ENCODE measurements at places on chromosomes 3 and 15.
A peak's percentile ranks its signal among the peaks of the same experiment; 100 is the strongest.

DNA sequence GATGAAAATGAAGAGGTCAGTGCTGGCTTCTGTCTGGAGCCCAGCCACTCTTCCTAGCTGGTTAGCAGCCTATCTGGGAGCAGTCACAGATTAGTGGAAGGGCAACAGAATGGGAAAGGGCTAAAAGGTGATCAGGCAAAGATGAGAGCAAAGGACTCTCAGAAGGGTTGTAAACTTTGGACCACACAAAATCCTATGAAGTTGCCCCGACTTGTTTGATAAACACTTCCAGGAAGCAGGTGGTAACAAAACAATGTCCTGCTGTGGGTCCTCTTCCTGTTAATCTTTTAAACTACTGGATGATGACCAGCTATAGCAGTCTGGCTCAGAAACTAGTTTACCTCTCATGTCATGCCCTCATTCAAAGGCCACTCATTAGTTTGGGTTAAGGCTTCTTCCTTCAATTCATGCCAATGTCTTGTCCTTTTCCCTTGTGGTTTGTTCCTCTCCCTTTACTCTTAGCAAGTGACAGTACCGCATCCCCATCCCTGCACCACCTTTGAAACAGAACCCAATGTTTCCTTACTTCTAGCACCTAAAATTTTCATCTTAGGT is 19.2 kb downstream of the POLG start:
- no peak for DNase-seq

- no peak for DNase-seq
Measured at GRCh38 chr3:153244961-153245360, 82.9 kb downstream of the RAP2B start.

DNA sequence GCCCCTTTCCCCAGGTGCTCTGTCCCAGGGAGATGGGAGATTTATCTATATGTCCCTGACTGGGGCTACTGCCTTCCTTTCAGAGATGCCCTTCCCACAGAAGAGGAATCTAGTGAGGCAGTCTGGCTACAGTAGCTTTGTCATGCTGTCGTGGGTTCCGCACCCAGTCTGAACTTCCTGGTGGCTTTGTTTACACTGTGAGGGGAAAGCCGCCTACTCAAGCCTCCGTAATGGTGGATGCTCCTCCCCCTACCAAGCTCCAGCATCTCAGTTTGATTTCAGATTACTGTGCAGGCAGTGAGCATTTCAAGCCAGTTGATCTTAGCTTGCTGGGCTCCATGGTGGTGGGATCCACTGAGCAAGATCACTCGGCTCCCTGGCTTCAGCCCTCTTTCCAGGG is 35.4 kb upstream of the SLC7A14 start:
- no peak for DNase-seq

- no peak for DNase-seq
Measured at GRCh38 chr3:122183521-122183892, at the start of gene CASR. Gene CASR (plus strand): TSS chr3:122183668. CDS start chr3:122254190, 70,522 bp downstream.

DNA sequence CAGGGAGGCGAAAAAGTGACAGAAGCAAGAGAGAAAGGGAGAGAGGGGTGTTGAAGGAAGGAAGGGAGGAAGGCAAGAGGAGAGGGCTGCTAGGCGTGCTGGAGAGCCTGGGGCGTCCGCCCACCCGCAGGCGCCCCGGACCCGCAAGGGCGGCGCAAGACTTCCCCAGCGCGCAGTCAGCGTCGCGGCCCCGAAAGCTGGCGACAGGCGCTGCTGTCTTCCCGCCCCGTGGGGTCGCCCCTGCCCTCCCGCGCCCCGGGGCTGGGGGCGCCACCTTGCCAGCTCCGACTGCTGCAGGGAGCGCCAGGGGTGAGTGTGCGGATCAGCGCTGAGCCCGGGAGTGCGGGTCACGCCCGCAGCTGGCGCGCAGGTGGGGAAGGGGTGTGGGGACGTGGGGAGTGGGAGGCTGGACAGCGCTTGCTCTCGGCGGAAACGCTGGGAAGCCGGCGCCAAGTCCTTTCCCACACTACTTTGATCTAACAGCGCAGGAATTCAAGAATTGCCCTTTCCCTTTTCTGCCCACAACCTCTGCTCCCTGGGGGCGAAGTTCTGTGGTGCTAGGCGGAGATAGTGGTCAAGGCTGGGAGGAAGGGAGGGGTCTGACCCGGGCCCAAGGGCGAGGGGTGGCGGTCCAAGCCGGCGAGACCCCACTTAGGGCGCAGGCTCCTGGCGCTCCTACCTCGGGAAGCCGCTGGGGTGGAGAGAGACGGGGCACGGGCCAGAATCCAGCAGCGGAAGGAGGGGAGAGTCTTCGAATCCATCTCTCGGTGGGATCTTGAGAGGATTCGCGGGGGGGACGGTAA is 266.1 kb downstream of the CGGBP1 start:
- no peak for DNase-seq

- no peak for DNase-seq
Measured at GRCh38 chr15:34886134-34886533, 83.4 kb downstream of the AQR start.

DNA sequence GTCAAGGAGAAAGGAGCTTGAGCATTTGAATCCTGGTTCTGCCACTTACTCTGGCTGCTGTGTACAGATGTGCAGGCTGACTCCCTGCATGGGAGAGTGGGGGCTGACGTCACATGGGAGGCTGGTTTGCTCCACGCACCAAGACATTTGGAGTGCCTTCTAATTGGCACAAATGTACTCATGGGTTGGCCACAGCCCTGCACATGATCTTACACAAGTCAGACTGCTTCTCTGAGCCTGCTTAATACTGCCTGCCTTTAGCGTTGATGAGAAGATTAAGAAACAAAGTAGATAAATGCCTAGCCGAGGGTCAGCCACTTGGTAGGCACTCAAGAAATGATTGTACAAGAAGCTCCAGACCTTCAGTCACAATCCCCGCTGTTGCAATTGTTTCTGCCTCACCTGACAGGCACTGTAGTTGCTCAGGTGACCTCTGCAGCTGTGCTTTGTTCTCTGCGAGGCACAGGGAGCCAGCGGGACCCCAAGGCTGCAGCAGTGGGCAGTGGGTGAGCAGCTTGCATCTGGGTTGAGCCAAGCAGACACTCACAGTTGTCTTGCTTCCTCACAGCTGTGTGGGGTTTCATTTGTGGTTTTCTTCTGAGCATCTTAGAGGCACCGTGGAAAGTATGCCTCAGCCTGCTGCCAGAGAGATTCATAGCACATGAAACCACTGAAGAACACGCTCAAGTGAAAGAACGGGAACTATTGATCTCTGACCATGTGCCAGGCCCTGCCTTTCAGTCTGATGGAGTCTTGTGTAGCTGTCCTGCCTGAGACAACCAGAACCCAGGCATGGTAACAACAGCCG is 33.1 kb downstream of the GRK7 start:
- no peak for DNase-seq

DNA sequence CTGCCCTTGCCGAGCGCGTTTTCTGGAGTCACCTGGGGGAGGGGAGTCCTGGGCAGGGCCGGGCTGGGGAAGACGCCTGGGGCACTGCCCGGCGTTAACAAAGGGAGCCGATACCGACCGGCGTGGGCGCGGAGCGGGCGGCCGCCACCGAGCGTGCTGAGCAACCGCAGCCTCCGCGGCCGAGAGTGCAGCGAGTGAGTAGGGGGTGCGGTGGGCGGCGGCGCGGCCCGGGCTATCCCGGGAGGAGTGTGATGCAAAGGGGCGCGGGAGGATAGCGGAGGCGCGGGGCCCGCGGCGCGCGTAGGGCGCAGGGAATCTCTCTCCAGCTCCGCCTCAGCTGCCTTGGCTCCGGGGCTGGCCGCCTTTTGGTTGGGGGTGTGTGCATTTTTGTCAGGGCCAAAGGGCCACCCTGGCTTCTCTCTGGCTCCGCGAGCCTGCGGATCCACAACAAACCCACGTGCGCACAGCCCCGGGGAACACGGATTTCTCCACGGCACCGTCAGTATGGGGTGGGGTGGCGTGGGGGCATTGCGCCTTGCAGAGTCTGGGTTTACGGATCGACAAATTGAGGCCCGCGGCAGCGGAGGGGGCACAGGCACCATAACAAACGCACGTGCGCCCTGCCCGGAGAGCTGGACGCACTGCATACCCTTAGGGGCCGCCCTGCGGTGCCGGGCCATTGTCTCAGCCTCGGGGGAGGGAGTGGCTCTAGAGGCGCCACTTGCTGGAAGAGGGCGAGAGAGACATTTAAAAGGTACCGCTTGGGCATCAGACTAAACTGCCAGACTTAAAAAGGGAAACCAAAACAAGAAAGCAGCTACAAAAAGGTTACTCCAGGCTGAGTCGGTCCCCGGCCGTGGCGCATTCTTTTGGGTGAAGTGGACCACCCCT is 560 bp downstream of the ST6GAL1 start:
- DNase-seq, result peak; percentile 22

DNA sequence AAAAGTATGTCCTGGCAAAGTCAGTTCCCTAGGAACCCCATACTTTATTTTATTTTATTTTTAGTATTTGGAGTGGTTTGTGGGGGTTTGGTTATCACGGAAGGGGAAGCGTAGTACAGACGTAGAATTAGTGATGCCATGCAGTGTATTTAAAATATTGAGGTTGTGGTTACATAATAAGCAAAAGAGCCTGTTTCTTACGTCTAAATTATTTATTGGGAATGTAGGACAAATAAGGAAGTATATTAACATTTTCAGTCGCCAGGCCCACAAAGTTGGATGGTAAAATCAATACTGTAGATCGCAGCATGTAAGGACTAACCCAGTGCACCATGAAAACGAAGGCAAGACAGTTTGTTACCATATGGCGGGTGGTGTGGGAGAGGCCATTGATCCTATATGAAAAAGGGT is 558 bp downstream of the DTWD1 start:
- no peak for DNase-seq

GRCh38 chr3:48950051-48950450 is 31.4 kb downstream of the ARIH2 start:
- DNase-seq, result no peak

DNA sequence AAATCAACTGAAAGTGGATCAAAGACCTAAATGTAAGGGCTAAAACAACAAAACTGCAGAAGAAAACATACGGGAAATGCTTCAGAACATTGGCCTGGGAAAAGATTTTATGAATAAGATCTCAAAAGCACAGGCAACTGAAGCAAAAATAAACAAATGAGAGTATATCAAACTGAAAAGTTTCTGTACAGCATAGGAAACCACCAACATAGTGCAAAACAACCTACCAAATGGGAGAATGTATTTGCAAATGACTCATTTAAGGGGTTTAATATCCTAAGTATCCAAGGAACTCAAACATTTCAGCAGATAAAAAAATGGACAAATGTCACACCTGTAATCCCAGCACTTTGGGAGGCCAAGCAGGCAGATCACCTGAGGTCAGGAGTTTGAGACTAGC is 489.1 kb downstream of the ROBO1 start:
- no peak for DNase-seq

- no peak for DNase-seq
Measured at GRCh38 chr3:127970966-127971592, 56.0 kb downstream of the KBTBD12 start.

DNA sequence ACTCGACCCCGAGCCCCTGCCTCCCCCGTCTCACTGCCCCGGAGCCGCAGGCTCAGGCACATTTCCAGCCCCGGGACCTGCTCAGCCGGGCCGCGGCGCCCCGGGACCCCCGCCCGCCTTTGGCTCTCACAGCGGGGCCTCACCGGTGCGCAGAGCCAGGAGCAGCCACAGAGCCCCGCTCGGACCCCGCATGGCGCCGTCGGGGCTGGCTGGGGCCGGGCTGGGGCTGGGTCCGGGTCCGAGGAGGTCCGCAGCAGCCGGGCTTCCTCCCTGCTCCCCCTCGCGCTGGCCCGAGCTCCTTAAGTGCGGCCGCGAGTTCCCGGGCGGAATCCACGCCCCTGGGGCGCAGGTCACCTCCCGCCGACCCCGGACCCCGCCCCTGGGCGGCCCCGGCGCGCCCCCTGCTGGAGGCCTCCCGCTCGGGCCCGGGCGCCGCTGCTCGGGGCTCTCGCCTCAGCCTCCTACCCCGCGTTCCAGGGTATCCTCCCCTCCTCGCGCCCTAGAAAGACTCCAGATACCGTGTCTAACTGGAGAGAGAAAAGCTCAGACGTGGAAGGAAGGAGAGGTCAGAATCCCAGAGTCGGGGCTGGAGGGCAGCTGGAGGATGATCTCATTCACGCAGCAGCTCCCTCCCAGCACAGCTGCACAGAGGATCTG is at the start of gene MELTF:
Gene MELTF, minus strand, starts transcription at position 307 of the 657 bp plus-strand sequence. Its CDS starts 115 bp downstream, at position 192.
- no peak for DNase-seq

DNA sequence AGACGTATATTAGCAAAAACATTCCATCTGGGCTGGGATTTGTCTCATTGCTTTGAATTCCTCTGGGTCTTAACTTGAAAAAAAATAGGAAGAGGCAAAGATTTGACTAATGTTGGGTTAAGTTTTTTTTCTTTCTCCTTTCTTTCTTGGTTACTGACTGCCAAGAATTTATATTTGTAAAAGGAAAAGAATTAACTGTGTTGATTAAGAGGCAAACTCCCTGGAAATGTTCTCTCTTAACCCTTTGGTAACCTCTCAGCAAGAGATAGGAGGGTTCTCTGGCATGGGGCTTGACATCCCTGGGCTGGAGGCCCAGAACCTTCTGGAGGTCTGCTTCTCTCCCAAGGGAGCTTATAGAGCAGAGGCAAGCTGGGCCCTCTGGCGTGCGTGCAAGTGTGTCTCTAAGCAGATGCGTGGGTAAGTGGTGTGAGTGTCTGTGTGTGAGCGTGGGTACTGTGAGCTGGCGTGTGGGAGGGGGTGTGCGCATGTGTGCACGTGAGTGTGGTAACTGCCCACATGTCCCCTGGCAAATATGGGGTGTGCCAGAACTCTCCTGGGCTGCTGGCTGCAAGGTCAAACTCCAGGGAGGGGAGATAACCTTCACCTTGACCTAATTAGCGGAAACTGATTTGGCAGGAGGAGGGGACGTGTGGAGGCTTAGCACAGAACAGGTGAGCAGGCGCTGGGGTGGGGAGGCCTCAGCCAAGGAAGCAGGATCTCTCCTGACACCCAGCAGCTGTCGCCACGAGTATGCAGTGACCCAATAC is 49.4 kb upstream of the MAGEF1 start:
- DNase-seq, result no peak

DNA sequence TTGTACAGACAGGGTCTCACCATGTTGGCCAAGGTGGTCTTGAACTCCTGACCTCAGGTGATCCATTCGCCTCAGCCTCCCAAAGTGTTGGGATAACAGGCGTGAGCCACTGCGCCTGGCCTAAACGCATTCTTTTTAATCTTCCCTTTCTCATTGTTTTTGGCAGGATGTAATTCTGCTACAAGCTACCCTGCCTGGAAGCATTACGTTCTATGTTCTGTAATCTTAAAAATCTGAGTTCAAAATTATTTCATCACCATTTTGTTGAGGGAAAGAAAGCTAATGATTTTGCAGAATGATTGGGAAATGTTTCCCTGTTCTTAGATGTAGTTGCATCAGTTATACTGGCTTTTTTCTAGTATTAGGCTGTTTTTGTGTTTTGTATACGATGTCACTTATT is 71.5 kb downstream of the RGMA start:
- DNase-seq, result no peak

- no peak for DNase-seq
Measured at GRCh38 chr3:45929042-45929679, 14.1 kb upstream of the CXCR6 start.

GRCh38 chr3:126156468-126156867 is 23.9 kb downstream of the ALDH1L1 start:
- no peak for DNase-seq

Data from esophagus squamous epithelium (tissue), 5 donors.